Karpas-422 (cell line): ENCODE measurements at places on chromosomes 1 and 21. TPM values are rescaled to one million over a fixed set of nuclear protein-coding genes. Genes with fewer than 3 reads are reported as not detected.

Gene XPR1
- 18.2 and 38.3 TPM in 2 replicates for total RNA-seq

DNA sequence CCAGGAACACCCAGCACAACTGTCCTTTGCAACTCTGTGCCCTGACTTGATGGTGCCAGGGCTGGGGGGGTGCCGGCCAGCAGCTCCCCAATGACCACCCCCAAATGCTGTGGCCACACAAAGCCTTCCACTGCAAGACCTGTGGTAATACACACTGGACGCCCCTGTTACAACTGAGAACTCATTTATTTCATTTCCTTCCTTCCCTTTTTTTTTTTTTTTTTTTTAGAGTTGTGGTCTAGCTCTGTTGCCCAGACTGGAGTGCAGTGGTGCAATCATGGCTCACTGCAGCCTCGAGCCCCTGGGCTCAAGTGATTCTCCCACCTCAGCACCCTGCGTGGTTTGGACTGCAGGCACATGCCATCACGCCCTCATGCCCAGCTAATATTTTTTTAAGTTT, 25.2 kb downstream of the TP73 start:
- no peak for DNase-seq

Gene LRRC38
- total RNA-seq = not detected in 2 replicates

Gene KRTAP7-1
- not detected in 2 replicates for total RNA-seq

- no peak for DNase-seq
These were observed 103.6 kb downstream of the KIF26B start for GRCh38 chr1:245258271-245258920.

GRCh38 chr1:248686815-248687214, 15.8 kb downstream of the OR14I1 start:
- DNase-seq = peak; percentile 71

- DNase-seq = no peak
These were observed 633 bp downstream of the THEMIS2 start for GRCh38 chr1:27872802-27873551.

- DNase-seq = no peak
These were observed 12.2 kb downstream of the CRABP2 start for GRCh38 chr1:156692925-156693847.

DNA sequence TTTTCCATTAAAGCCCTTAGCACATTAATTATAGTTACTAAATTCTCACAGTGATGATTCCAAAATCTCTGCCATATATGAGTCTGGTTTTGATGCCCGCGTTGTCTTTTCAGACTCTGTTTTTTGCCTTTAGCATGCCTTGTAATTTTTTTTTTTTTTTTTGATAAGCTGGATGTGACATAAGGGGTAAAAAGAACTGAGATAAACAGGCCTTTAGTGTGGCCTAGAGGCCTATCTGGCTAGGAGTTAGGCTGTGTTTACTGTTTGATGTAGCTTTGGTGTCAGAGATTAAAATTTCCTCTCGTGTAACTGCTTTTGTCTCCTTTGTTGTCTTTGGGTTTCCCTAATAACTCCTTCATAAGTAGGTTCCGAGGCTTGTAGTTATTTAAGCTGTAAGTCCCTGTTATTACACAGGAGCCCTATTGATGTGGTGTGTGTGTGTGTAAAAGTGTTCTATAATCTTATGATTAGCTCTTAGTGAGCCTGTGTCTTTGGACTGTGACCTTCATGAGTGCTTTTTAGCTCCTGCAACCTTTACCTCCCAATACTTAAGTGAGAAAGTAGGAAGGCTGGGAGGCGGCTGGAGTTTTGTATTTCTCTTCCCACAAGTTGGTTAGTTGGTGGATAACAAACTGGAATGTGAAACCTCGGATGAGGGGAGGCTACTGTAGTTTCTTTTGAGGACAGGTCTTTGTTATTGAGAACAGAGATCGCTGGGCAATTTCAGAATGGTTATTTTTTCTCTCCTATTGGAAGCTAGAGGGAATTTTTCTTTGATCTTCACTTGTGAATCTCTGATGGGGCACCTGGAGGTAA, 19.3 kb downstream of the HS2ST1 start:
- DNase-seq = no peak

DNA sequence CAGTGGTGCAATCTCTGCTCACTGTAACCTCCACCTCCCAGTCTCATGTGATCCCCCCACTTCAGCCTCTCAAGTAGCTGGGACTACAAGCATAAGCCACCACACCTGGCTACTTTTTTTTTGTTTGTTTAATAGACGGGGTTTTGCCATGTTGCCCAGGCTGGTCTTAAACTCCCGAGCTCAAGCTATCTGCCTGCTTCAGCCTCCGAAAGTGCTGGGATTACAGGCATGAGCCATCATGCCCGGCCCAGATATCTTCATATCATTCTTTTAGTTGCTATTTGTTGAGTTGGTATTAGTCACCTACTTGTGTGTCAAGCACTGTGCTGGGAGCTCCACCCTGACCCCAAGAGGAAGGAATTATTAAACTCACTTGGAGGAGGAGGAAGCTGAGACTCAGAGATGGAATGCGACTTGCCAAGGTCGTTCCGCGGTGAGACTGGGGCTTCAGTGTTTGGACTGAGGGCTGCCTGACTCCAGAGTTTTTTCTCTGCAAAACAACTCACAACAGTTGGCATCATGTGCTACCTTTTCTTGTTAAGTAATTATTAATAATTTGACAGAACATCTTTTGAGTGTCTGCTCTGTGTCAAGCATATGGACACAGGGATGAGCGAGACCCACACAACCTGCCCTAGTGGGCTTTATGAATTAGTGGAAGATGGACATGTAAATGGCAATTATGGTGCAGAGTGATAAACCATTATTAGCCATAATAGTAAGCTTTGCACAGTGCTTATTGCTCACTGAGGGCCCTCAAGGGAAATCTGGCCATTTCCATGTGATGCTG, 132.0 kb downstream of the FOXD2 start:
- no peak for DNase-seq

- no peak for DNase-seq
These were observed at the start of gene FHAD1 for GRCh38 chr1:15246960-15247614. Gene FHAD1 (plus strand): TSS chr1:15247223. CDS start chr1:15251785, 4,562 bp downstream.

Gene NBPF6
- not detected in 2 replicates for total RNA-seq

Gene ALDH4A1
- total RNA-seq = 0.58 TPM in 1 of 2 replicates, not detected in the other
